ENCODE measurements at places on chromosomes 7 and 10. TPM values are rescaled to one million over a fixed set of nuclear protein-coding genes. Genes with fewer than 3 reads are reported as not detected.

DNA sequence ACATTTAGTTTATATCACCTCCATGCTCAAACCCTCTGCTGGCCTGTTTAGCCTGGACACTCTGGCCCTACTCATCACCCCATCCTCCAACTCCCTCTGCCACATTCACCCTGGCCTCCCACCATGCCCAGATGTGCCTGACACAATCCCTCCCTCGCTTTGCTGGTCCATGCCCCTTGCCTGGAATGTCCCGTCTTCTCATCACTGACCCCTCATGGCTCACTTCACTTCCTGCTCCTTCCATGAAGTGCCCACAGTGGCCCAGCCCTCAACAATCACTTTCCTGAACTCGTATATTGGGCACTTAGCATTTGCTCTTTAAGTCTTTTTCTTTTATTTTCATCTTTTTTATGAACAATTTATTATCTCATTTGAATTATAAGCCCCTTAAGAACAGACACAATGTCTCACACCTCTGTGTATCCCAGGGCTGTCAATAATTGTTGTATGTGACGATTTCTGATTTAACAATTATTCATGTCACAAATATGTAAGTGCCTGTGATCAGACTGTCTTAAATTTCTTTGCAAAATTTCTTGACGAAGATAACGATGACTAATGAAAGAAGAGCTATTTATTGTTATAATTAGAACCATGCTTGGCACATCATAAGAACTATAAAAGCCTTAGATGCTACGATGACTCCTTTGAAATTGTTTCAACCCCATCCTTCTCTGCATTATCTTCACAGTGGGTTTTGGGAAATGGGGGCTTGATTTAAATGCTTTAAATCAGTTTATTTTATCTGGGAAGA lies 209.9 kb upstream of the YAE1 start:
- DNase-seq: no peak

GRCh38 chr10:114084215-114084614 lies 40.5 kb downstream of the ADRB1 start:
- no peak for DNase-seq

GRCh38 chr7:91289633-91290254 lies 25.5 kb downstream of the FZD1 start:
- DNase-seq: no peak

DNA sequence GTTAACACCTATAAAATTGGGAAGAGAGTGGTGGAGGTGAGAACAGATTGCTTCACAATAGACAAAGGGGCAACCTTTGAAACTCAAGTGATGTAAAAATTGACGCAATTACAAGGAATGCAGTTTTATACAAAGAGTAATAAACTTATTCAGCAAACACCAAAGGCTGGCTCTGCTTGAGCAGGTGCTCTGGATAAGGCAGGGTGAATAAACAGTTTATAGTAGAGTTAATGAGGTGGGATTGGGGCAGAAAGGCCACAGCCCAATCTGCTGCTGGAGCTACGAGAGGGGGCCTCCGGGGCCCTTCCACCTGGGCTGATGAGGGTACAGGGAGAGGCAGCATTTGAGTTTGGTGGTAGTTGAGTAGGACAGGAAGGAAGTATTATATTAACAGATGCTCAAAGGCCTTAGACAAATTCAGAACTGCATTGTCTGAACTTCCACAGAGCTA lies 6.0 kb downstream of the MUC12 start:
- DNase-seq: no peak

DNA sequence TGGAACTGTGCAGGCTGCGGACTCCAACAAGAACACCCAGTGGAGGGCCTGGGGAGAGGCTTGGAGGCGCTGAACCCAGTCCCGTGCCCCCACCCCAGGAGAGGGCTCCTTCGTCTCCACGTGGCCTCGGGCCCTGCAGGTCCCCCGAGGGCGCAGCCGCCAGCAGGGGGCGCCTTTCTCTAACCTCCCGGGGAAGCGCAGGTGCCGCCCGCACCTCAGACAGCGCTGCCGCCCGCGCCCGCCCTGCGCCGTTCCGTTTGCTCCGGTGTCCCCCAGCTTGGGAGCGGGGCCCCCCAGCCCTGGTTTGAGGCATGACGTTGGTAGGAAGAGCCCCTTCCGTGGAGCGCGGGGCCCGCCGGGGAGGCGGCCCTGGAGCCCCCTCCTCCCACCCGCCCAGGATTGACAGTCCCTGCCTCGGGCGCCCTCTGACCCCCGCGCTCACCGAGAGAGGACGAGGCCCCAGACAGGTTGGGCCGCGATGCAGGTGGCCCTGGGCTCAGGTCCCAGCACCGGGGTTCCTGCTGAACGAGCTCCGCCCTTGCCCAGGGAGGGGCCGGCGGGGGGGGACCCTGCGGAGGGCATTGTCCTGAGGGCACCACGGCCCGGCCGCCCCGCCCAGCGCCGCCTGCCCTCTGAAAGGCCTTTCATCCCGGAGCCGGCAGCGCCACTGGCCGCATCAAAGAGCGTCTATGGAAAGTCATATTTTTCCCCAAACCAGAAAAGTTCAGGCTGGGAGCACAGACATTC lies 42.8 kb downstream of the FOXL3 start:
- peak; percentile 31 for DNase-seq

DNA sequence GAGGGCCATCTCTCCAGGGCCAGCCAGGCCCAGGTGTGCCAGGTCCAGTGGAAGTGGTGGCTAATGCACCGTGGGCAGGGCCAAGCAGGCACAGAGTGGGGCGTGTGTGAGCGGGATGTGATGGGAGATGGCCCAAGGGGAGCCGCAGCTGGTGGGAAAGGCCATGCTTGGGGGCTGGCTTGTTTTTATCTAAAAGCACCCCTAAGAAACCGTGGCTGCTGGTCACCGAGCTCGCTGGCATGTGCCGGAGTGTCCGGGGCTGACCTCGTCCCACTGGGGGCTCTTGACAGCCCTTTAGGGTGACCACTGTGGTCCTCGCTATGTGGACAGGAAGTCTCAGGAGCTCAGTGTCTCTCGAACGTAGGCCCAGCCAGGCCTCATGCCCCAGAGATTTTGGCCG lies 582.4 kb upstream of the FOXK1 start:
- DNase-seq: no peak

DNA sequence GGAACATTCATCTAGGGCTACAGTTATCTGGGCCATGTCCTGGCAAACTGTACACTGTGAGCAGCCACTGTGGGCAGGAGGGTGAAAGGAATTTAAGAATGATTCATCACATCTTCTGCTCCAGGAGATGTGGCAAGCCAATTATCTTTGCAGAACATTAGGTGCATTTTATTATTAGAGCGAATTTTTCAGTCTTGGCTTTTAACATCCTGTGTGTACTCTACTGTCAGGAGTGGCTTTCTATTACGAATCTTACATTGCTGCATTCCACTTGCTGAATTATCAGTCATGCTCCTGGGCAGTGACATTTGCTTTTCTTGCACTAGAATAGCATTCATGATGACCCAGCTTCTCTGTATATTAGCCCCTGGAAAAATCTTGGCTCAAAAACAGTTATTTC lies 109.2 kb upstream of the TARP start:
- DNase-seq: no peak

Gene CPEB3
- 6.8 TPM for total RNA-seq

Gene AKR1C1
- total RNA-seq: 91.5 TPM

DNA sequence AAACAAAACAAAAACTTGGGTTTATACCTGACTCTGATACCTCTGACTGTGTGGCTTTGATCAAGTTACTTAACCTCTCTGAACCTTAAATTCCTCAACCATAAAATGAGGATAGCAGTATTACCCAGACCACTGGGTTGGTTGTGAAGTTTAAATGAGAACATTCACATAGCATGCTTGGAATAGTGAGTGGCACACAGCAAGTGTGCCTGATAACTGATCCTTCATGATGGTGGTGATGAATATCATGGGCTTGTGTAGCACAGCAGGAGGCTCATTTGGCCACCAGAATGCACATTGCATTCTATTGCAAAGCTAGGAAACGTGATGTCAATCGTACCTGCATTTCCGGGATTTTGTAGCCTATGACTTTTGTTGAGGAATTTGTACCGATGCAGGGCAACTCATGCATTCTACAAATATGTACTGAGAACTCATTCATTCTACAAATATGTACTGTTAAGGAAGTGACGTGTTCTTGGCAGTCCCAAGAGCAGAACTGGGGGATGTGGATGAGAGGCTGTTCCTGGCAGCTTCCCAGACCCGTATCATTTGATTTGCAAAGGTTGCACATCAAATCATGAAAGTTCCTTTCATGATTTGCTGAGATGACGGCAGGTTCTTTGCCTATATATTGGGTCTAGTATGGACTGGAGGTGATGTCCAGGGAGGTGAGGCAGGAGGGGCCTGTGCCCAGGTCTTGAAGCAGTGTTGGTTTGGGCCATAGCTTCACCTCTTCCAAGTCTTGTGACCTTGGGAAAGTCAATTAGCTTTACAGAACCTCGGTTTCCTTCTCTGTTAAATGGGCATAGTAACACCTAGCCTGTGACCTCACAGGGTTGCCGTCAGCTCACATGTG lies 94.6 kb upstream of the SMNDC1 start:
- DNase-seq: no peak

GRCh38 chr7:125084196-125084595 lies 154.6 kb upstream of the POT1 start:
- DNase-seq: no peak

DNA sequence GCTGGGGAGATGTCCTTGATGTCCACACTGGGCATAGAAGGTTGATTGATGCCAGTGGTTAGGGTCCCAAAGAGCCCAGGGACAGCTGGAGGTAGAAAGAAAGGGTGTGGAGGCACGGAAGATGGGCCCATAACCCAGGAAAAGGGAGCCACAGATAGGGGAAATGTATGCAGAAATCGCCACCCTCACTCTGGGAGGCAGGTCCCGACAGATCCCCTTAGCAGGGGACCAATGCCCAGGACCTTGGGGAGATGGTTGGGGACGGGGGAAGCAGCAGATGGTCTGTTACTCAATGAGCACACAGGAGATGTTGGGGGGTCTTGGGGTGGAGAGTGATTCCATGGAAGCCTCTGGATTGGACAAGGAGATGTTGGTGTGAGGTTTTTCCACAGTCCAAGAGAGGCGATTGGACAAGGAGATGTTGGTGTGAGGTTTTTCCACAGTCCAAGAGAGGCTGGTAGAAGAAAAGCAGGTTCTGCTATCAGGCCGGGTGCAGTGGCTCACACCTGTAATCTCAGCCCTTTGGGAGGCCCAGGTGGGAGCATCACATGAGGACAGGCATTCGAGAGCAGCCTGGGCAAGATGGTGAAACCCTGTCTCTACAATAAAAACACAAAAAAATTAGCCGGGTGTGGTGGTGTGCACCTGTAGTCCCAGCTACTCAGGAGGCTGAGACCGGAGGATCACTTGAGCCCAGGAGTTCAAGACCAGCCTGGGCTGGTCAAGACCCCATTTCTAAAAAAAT lies 7.0 kb upstream of the PPP1R35 start:
- DNase-seq: no peak

DNA sequence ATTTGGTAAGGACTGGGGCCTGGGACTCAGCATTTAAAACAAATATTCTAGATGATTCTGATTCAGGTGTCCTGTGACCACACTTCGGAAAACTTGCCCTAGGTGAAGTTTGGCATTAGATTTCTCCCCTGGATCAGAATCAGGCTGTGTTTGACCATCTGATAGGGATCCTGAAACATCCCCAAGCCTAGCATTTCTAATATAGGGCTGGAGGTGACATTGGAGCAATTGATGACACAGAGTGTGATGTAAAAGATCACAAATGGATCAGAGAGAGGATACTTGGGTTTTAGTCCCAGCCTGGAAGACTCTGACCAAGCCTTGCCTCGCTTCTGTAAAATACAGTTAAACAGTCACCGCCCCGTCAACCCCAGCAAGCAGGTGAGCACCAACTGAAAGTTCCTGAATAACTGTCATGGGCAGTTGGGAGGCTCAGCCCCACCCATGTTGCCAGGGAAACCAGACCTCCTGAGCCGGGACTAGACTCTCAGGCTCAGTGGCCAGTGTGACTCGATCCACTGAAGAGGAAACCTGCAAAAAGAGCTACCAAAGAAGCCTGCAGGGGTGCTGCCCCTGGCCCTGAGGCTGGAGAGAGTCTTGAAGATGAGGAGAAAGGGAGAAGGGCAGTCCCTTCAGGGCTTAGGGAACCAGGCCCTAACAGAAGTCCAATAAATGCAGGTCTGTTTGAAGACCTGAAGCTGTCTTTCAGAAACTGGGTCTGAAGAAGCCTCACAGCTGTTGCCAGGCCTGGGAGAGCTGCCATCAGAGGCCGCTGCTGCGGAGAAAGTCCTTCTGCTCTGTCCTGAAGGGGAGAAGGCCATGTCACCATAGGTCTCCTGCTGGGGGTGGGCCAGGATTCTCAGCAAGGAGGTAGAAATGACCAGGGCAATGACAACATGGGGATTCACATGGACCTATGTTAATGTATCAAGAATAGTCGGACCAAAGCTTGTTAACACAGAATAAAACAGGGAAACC lies 126.1 kb upstream of the KCNMA1 start:
- no peak for DNase-seq

DNA sequence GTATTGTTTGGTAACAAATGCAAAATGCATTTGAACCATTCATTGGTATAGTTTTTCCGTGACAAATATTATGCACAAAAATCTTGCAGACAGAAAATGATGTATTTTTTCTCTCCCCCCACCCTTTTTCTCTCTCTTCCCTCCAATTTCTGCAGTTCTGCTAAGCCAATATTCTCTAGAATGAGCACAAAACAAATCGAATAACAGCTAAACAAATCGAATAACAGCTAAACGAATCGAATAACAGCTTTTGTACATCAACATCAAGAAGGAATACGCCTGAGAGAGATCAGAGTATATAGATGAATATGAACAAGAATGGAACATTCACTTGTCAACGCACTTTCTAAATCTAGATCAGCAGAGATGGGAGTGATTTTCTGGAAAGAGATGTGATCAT lies 108.0 kb upstream of the KMT2E start:
- DNase-seq: no peak

GRCh38 chr7:143395187-143396149 lies 13.2 kb downstream of the EPHA1 start:
- DNase-seq: no peak

DNA sequence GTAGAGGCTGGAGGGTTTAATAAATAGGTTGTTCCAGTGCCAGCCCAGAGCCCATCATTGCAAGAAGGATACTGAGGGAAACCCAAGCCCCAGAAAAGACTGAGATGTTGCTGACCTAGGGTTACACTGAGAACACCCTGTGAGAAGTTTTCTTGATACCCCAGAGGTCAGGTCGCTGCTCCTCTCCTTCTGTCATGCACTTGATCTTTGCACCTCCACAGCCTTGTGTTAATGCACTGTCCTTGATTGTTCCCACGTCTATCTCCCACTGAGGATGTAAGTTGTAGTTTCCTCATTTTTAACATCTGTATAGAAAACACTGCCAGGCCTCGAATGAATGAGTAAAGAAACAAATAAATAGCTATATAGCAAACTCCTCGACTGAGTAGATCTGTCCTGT lies 195.3 kb upstream of the AHR start:
- no peak for DNase-seq

Gene WAC
- total RNA-seq: 142 TPM
